ENCODE measurements at places on chromosomes 2 and 18.

DNA sequence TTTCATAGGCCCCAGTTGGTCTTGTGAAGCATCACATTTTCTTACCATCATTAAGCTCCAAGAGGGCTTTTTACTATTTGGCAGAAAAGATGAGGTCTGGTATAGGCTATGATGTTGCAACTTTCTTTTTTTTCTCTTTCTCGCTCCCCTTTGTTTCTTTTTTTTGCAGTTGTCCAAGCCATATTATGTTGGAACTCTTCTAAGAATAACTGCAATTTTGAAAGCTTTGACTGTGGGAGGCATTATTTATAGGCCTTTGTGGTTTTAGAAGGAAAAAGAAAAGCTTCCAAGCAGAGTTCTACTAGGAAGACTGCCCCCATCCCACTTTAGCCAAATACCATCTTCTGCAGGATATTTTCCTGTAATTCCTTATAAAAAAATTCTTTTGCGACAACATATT is 571.6 kb downstream of the ARHGAP15 start:
- no peak for DNase-seq

DNA sequence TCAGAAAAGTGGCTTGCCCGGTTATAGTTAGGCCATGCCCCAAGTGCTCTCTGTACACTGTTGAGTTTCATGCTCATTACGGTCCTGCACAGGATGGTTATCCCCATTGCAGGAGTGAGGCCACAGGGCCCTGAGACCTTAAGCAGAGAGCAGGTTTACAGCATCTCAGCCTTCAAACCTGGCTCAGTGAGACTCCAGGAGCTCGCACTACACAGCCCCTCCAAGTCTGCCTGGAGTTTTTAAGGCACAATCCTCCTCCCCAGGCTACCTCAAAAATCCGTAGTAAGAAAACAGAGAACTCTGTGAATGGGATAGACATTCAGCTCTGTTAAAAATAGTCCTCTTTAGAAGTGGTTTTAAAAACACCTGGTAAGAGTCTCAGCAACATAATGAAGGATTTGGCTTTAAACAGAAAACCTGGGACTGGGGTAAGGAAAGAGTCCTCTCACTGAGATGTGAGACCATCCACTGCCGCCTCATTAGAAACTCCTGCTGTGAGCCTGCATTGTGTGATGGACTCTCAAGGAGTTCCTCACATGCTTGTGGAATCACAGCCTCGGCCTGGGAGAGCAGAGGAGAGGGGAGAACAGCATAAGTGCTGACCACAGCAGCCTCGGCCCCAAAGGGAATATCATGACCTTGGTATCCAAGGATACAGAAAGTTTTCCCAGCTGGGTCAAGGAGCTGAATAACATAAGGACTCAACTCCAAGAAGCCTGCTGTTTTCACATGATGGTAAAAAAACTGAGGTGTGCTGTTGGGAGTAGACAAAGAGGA is 214.8 kb downstream of the ATAD2B start:
- DNase-seq = peak; percentile 25

- peak; percentile 17 for DNase-seq
These were observed 15.7 kb downstream of the CREG2 start for GRCh38 chr2:101371636-101372035.

DNA sequence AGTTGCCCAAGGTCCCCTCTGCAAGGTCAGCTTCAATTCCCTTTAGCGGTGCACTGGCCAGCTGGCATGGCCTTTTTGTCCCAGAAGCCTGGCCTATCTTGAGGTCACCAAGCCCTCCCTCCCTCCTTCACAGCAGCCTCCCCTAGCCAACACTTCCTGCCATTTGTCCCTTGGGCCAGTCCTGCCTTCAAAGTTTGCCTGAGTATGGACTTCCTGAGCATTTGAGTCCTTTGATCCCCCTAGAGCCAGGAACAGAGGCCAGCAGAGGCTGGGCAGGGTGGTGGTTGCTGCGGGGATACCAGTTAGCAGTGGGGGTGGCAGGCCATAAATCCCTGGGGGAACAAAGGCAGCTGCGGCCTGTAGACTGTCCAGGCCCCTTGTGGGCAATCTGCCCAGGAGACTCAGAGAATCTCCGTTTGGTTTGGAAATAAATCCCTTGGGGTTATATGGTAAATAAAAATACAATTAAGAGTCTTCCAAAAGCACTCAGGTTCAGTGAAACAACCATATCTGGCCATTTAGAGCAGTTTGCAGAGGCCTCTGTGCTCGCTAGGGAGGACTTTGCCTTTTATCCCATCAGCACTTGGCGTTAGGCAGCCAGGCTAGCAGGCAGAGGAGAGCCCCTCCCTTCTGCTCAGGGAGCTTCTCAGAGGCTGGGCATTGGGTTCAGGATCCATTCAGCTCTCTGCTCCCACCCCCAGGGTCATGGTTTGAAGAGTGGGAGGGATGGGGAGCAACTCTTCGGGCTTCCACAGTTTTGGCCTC is 3.1 kb upstream of the HES6 start:
- no peak for DNase-seq

GRCh38 chr2:42386682-42387081 is 25.7 kb upstream of the COX7A2L start:
- DNase-seq = peak; percentile 22

DNA sequence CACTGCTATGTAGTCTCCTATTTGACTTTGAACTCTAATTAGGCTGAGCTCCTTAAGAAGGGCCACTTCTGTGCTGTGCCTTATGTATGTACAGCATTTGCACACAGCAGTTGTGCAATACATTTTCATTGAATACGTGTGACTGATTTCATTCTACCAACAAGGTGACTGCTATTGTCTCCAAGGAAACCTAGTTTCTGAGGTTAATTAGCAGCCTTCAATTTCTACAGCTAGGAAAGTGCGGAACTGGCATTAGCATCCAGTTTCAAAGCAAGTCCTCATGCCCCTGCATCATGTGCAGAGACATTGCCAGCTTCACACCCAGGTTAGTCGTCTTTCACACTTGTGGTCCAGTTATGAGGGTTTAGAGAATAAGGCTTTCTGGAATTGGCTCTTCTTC is 58.6 kb downstream of the NCK2 start:
- DNase-seq = no peak

GRCh38 chr2:239318790-239319661 is 81.8 kb downstream of the HDAC4 start:
- peak; percentile 51 for DNase-seq

DNA sequence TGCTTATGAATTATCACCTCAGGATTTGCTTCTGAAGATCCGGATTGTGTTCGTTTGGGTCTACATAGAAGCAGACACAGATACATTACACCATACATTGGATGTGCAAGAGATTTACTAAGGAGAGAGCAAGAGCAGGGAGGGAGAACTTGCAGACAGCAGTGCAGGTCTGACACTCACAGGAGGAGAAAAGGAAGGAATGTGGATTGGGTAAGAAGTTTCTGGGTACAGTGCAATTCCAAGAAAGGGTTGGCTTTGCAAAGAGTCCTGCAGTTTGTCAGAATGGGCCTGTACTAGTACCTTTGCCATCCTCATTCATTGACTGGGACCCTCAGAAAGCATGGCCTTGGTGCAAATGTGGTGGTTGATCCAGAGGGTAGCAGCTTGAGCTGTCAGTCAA is 4.8 kb upstream of the THOC1 start:
- peak; percentile 10 for DNase-seq

- peak; percentile 100 for DNase-seq
These were observed 98.9 kb upstream of the CYP1B1 start for GRCh38 chr2:38174646-38175423.

DNA sequence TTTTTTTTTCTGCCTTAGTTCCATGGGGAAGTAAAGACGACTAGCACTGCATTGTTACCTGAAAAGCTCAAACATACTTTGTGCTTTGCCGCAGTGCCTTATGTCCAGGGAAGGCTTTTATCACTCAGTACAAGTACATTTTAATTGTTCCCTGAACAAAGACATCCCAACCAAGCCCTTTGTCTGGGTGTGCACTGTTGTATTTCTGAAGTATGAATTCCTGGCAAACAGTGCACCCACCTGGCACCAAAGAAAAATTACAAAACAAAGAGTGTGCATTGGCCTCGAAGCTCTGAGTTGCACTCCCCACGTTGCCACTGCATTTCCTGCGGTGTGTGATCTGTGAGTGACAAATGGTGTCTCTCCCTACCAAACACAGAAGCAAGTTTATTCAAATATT is 858.5 kb upstream of the PIK3C3 start:
- peak; percentile 62 for DNase-seq

GRCh38 chr18:50949185-50949584 is 18.7 kb upstream of the ELAC1 start:
- DNase-seq = no peak

GRCh38 chr2:232523682-232524597 is 2.0 kb upstream of the CHRND start:
- DNase-seq = peak; percentile 34

DNA sequence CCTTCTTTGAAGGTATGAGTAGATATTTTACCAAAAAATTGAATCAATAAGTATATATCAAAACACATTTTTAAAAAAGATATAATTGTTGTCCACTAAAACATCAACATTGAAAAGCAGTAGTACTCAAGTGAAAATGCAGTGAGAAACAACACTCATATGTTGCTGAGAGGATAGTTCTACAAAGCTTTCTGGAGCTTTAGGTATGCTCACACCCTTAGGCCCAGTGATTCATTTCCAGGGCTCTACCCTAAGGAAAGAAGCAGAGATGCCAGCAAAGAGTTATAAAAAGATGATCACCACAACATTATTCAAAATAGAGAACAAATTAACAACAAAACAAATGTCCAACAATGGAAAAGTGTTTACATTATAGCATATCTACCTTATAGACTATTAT is 197.3 kb upstream of the CCDC150 start:
- peak; percentile 7 for DNase-seq

GRCh38 chr2:95377216-95378123 is 25.0 kb upstream of the FAHD2A start:
- no peak for DNase-seq

DNA sequence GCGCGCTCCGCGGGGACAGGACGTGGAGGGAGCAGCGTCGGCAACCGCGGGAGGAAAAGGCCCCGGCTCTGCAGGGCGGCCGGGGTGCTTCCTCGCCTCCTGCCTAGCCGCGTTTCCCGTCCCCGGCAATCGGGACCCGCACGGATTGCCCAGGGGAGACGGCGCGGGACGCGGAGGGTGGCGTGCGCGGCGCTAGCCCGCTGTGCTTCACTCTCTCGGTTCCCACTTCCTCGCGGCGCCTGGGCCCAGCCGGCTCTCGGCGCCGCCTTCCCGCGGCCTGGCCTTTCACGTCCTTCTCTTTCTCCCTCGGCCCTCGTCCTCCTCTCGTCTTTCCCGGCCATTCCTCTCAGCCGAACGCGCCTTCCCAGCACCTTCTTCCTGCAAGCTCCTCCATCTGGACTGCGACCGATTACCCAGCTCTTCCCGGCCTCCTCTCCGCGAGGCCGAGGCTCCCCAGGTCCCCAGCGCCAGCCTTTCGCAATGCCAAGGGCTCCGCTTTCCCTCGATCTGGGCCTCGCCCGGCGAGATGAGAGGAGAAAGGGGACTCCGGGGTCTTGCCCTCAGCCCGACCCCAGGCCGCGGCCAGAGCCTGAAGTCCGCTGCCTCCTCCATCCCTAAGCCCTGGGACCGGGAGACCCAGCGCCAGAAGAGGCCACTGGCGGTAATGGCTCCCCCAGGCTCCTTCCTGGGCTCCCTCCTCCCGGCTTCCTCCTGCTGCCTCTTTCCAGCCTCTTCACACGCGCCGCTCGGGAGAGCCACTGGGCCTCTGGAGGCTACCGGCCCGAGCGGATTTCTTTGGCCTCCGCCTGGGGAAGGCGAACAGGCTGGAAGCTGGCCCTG is 34.3 kb upstream of the ATP6V1B1 start:
- peak; percentile 42 for DNase-seq

DNA sequence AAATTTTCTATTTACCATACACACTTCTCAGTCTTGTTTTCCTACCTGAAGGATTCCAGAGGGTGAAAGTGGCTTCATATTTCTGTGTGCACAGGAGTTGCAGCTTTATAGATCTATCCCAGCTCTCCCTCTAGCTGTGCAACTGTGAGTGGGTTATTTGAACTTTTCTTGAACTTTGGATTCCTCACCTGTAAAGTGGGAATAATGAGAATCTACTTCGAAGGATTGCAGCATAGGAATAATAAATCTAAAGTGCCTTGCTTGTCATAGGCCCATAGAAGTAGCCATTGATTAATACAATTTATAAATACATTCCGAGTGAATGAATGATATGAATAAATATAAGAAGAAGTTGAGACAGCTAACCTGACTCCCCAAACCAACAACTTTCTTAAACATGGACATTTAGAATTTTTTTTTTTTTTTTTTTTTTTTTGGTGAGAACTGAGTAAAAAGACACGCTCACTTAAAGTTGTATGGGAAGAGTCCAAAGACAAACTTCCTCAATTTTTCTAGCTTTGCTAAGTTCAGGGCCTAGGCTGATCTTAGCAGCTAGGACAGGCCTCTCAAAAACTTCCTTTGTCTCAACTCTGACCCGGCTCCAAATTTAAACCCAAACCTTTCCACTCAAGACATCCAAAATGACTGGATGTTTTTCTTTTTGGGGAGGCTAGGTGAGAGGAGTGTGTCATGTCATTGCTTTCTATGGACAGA is 203.3 kb upstream of the FBXO11 start:
- no peak for DNase-seq

- DNase-seq = no peak
These were observed 110.3 kb downstream of the NBAS start for GRCh38 chr2:15450808-15451207.

- DNase-seq = no peak
These were observed 544.4 kb upstream of the TNP1 start for GRCh38 chr2:217404236-217404760.

DNA sequence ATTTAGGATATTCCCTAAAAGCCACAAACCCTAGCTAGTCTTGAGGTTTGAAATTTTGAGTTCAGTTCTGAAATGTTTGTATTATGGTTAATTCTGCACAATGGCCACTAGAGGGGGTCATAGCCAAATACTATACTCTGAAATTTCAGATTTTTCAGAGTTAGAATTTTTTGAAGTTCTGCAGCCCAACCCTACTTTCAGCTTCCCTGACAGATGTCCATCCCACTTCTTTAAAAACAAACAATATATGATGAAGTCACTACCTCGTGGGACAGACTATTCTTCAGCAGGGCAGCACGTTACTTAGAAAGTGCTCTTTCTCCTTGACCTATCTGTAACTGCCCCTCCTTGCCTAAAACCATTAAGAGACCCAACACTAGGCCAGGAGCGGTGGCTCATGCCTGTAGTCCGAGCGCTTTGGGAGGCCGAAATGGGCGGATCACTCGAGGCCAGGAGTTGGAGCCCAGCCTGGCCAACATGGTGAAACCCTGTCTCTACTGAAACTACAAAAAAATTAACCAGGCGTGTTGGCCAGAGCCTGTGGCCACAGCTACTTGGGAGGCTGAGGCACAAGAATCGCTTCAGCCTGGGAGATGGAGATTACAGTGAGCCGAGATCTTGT is 48.2 kb upstream of the PAPOLG start:
- DNase-seq = peak; percentile 31
